ENCODE measurements at places on chromosomes 3 and 15.

- no peak for DNase-seq
These were observed 9.5 kb upstream of the C3orf49 start for GRCh38 chr3:63809607-63810006.

DNA sequence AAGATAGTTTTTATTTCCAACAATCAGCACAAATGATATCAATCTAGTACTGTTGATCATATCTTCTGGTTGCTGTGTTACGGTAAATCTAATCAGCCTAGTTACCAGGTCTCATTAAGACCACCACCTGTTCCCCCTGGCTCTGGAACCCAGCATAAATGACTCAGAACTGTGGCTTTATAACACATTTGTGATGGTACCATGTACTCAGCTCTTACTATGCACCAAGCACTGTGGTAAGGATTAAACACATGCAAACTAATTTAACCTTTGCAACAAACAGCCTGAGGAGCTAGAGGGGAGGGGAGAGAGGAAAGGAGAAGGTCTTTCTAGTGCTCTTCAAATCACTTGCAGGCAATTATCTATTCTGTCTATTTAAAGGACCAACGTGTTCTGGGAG lies 173.9 kb upstream of the LMCD1 start:
- DNase-seq, result no peak

- no peak for DNase-seq
These were observed 838.3 kb downstream of the VGLL3 start for GRCh38 chr3:86152620-86153019.

GRCh38 chr15:90227336-90227735 lies 6.4 kb downstream of the CIB1 start:
- no peak for DNase-seq

DNA sequence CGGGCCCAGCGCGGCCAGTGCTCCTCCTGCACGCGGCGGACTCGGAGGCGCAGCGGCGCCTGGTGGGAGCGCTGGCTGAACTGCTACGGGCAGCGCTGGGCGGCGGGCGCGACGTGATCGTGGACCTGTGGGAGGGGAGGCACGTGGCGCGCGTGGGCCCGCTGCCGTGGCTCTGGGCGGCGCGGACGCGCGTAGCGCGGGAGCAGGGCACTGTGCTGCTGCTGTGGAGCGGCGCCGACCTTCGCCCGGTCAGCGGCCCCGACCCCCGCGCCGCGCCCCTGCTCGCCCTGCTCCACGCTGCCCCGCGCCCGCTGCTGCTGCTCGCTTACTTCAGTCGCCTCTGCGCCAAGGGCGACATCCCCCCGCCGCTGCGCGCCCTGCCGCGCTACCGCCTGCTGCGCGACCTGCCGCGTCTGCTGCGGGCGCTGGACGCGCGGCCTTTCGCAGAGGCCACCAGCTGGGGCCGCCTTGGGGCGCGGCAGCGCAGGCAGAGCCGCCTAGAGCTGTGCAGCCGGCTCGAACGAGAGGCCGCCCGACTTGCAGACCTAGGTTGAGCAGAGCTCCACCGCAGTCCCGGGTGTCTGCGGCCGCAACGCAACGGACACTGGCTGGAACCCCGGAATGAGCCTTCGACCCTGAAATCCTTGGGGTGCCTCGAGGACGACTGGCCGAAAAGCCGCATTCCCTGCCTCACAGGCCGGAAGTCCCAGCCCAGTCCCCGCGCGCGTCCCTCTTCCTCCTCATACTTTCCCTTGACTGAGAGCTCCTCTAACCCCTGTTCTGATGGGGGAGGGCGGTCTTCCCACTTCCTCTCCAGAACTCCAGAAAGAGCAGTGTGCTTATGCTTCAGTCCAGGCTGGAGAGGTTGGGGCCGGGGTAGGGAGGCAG lies 1.4 kb upstream of the IL17RC start:
- peak; percentile 62 for DNase-seq

DNA sequence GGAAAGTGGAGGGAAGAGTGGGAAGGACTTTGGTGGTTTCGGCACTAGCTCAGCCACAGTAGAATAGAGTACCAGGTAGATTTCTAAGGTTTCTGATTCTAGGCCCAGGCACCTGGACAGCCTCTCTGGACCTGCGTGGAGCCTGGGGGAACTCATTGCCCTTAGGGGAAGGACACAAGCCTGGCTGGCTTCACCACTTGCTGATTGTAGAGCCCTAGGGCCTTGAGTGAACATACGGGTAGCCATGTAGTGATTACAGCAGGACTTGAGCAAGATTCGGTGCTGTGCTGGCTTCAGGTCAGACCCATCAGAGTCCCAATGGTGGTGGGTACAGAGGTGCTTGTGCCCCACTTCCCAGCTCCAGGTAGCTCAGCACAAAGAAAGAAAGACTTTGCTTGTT lies 47.0 kb downstream of the FAM81A start:
- DNase-seq, result no peak

- no peak for DNase-seq
These were observed 276.7 kb downstream of the CHL1 start for GRCh38 chr3:473033-473800.

All from iPS-NIHi11 (cell line).